Smooth muscle cell of trachea (primary cell): ENCODE measurements at places on chromosomes 16 and 17. TPM values are rescaled to one million over a fixed set of nuclear protein-coding genes. Genes with fewer than 3 reads are reported as not detected.

Gene PPL
- 51.5 and 105 TPM in 2 replicates for total RNA-seq

Gene KCNJ16
- total RNA-seq = under 0.01 TPM in 1 of 2 replicates, not detected in the other

Gene IRX3
- under 0.01 and 0.17 TPM in 2 replicates for total RNA-seq

Gene CD300LB
- total RNA-seq = under 0.01 TPM in 1 of 2 replicates, not detected in the other

Gene ZMYND15
- 0.15 and 0.33 TPM in 2 replicates for total RNA-seq

Gene MEOX1
- total RNA-seq = not detected in 2 replicates

Gene SP6
- under 0.01 and 0.17 TPM in 2 replicates for total RNA-seq

Gene PDILT
- total RNA-seq = not detected in 2 replicates

Gene C16orf96
- 0.17 TPM in 1 of 2 replicates, not detected in the other for total RNA-seq

Gene BCAR1
- 36.1 and 59.4 TPM in 2 replicates for total RNA-seq

Gene DRC7
- not detected in 2 replicates for total RNA-seq

Gene SCGB1C2
- total RNA-seq = not detected in 2 replicates

Gene PRCD
- total RNA-seq = 10.2 and 14.7 TPM in 2 replicates

Gene EVPLL
- not detected in 2 replicates for total RNA-seq

Gene CHST4
- not detected in 2 replicates for total RNA-seq

Gene ITPRIPL2
- 30.5 and 71.1 TPM in 2 replicates for total RNA-seq

Gene SPATA22
- 1.2 and 2.5 TPM in 2 replicates for total RNA-seq

Gene ANKRD40CL
- total RNA-seq = not detected in 2 replicates
